ENCODE measurements at places on chromosomes 13 and 19.

GRCh38 chr13:48273346-48273745, 30.2 kb upstream of the RB1 start:
- no peak for DNase-seq

DNA sequence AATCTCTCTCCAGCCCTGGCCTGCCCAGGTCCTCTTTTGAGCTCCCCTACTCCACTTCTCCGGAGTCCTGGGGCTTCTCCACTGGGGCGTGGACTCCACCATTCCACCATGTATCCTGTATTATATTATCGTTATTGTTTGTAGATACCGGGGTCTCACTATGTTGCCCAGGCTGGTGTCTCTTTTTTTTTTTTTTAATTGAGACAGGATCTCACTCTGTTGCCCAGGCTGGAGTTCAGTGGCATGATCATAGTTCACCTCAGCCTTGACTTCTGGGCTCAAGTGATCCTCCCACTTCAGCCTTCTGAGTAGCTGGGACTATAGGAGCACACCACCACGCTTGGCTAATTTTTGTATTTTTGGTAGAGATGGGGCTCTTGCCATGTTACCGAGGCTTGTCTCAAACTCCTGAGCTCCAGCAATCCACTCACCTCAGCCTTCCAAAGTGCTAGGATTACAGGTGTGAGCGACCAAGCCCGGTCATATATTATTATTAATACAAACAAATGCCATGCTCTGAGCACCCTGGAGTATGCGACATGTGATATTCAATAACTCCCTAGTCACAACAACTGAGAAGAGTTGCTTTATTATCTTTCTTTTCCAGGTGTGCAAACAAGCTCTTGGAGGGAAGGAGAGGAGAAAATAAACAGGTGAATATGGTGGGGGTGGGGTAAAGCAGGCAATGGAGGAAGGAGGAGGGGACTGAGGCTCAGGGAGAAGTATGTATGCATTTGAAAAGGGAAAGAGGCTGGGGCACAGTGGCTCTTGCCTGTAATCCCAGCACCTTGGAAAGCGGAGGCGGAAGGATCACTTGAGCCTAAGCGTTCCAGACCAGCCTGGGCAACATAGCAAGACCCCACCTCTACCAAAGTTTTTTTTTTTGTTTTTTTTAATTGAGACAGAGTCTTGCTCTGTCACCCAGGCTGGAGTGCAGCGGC, 2.8 kb upstream of the CERS4 start:
- peak; percentile 68 for DNase-seq

DNA sequence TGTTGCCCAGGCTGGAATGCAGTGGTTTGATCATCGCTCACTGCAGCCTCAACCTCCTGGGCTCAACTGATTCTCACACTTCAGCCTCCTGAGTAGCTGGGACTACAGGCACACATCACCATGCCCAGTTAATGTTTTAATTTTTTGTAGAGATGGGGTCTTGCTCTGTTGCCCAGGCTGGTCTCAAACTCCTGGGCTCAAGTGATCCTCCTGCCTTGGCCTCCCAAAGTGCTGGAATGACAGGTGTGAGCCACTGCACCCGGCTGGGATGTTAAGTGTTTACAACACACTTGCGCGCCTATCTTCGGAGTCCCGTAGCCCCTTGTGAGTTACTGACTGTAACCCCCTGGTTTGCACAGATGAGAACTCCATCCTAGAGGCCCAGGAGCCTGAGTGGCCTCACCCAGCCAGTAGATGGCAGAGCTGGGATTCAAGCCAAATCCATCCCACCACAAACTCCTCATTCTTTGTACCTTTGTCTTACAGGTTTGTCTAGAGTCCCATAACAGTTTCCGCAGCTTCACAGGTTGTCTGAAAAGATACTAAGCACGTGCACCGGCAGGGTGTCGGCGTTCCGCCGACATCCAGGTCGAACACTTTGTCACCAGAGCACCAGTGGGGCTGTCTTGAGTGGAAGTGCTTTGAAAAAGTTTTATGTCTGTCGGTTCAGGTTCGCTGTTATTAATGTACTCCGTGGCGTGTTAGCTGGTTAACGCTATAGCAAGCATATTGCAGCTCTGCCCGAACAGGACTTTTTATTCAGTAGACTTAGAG, 14.7 kb downstream of the MAG start:
- DNase-seq, result peak; percentile 20

DNA sequence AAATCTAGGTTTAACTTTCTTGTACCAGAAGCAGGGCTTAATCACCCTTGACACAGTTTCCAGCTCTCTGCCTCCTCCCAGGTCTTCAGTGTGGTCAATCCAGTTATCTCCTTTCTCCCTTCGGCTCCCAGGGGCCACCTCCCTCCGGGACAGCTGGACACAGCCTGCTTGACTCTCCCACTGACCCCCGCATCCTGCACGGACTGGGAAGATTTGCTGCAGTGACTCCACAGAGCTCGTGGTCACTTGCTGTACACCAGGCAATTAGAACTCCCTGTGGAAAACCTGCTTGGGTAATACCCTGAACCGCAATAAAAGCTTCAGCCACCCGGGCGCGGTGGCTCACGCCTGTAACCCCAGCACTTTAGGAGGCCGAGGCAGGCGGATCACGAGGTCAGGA, 116.5 kb downstream of the NUFIP1 start:
- DNase-seq, result no peak

GRCh38 chr13:39836038-39836437, 180.6 kb downstream of the COG6 start:
- no peak for DNase-seq

DNA sequence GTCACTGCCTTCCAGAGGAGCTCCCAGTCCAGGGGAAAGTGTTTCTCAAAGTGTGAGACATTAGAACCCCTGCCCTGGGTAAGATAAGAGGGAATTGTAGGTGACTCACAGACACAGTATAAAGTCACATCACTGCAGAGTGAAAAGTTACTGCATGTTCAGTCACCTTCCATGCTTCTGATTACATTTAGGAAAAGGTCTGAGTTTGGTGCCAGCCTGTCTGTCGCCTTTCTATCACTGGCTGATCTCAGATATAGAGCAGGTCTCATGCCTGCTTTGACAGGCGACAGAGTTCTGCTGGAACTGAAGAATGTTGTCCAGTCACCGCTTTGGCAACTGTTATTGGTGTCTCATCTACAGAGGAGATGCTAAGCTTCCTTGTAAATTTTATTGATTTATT, 1078.6 kb downstream of the UQCRFS1 start:
- no peak for DNase-seq

- DNase-seq, result no peak
Observed at GRCh38 chr13:113558461-113558860, 26.1 kb upstream of the TFDP1 start.

- no peak for DNase-seq
Observed at GRCh38 chr13:110150384-110151101, 156.4 kb downstream of the COL4A1 start.

DNA sequence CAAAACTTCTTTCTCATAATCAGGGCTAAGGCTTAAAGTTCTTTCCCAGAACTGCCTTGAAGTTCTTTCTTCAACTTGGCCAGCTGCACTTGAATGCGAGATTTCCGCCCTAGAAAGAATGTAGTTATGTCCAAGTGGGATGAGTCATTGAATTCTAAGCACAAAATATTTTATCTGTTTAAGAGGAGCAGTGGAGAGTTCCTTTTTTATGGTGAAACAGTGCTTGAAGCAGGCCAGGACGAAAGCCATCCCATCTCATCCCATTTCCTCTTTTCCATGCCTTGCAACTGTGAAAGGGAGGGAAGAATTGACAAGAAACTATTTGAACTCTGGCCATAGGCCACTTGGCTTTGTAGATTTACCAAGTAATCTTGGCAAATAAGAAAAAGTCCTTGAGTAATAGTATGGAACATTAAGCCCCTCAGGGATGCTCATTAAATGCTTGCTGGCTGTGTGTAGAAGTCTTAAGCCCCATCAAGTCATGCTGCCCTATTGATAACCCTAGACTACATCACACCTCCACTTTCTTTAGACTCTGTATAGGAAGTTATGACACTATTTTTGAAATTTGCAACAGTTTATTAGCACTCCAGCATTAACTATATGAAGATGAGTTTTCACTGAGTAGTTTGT, 174.5 kb downstream of the KCTD12 start:
- DNase-seq, result no peak

- DNase-seq, result no peak
Observed at GRCh38 chr19:17183858-17184321, 31.3 kb upstream of the USE1 start.

DNA sequence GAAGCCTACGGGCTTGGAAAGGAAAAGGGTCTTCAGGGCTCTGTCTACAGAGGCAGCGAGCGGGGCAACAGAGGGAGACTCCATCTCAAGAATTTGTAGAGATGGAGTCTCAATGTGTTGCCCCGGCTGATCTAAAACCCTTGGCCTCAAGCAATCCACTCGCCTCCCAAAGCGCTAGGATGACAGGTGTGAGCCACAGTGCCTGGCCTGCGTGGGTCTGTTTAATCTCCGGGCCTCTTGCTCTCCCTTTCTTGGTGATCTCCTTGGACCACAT, 8.1 kb downstream of the RPS9 start:
- no peak for DNase-seq

DNA sequence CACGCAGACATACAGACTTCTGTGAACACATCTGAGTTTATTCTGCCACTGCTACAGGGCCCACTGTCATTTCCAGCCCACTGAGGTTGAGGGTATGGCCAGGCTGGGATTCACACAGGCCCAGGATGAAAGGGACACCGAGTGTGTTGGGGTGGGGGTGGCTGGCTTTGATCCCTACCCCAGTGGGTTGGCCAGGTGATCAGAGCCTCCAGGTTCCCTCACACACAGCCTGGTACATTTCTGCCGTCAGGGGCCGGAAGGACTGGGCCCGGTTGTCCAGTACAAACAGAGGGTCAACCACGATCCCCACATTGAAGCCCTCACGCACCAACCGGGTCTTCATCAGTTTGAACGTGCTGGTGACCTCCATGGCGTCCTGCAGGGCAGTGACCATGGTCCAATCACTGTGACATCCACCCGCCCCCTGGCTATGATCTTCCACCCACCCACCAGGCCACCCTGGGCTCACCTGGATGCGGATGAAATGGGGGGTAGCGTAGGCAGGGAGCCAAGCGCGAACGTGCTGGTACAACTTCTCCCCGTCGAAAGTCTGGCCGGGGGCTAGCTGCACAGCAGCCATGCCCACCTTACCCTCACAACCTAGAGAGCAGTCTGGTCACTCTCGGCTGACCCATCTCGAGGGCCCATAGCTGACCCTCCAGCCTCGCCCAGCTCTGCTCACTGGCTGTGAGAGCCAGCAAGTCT, 13.3 kb downstream of the SLC27A5 start:
- no peak for DNase-seq

DNA sequence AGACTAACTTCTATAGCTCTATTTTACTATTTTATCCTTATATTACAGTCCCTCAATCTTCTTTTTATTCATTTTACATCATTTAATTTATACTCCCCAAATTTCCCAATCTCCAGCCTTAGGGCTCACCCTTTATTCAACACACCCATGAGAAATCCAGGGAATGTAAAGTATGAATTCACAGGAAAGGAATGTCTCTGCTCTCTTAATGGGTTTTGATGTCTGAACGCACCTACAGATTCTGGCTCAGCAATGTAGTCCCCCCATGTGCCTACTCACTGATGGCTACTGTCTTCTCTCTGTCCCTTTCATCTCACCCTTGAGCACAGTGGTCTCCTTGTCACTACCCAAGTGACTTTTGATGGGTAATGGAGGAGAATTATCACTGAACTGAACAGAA, 32.8 kb downstream of the TNFSF13B start:
- DNase-seq, result no peak

DNA sequence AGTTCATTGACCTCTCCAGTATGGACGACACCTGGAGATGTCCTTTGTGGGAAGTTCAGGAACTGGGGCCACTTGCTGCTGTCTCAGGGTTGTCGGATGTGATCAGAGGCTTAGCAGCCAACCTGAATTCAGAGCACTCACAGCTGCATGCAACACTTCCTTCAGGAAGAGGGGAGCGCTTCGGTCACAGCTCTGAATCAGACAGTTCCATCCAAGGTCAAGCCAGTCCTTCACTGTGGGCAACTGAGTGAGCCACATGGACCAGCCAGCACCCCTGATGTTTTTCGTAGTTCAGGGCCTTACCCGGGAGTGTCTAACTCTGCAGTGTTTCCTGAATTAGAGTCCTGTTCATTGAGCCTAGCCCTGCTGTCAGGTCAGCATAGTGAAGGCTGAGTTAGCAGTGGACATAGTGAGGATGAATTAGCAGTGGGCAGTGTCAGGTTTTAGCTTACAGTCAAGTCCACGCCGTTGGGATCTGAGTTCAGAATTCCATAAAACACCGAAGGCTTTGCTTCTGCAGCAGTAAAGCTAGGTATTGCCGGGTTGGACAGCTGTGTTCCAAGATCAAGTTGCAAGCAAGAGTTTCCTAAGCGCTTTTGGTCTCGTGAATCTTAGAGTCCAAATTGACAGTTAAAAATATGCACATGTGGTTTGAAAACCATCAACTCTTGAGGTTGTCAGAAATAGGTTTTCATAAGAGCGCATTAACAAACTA, 5.1 kb downstream of the ZNF555 start:
- no peak for DNase-seq

GRCh38 chr19:40567750-40568494, 8.8 kb upstream of the SHKBP1 start:
- no peak for DNase-seq

- no peak for DNase-seq
Observed at GRCh38 chr19:15093001-15093400, 11.0 kb downstream of the OR1I1 start.
